Renal cortical epithelial cell (primary cell): ENCODE measurements at places on chromosomes 3 and 15. TPM values are rescaled to one million over a fixed set of nuclear protein-coding genes. Genes with fewer than 3 reads are reported as not detected.

- no peak for DNase-seq
Measured at GRCh38 chr3:72054976-72055375, 270.0 kb upstream of the PROK2 start.

GRCh38 chr3:46212101-46212500, 4.0 kb upstream of the CCR1 start:
- no peak for DNase-seq

GRCh38 chr3:152760591-152760990, 74.3 kb upstream of the P2RY1 start:
- no peak for DNase-seq

DNA sequence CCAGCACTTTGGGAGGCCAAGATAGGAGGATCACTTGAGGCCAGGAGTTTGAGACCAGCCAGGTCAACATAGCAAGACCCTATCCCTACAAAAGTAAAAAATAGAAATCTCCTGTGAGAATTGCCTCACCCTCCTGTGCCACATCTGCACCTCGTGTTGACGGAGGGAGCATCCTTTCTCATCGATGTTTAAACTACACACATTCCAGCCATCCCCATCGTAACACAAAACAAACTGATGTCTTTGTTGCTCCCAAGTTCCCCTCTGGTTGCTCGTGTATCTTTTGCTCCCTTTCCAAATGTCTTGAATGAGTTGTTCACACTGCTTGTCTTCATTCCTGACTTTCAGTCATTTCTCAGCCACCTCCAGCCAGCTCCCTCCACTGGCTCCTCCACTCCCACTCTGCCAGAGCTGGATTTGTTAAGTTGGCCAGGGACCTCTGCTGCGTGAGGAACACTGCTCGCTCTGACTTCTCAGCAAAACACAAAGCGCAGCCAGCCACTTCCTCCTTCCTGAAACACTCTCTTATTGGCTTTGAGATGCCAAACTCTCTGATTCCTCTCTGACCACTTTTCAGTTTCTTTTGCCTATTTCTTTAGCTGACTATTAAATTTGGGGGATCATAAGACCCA, 53.6 kb upstream of the ATP13A3 start:
- no peak for DNase-seq

GRCh38 chr3:174333640-174334039, 525.5 kb upstream of the NAALADL2 start:
- DNase-seq = no peak

GRCh38 chr3:184727357-184728009, 15.6 kb upstream of the MAGEF1 start:
- peak; percentile 66 for DNase-seq

GRCh38 chr15:63221346-63221745, 31.9 kb downstream of the RAB8B start:
- DNase-seq = peak; percentile 26

DNA sequence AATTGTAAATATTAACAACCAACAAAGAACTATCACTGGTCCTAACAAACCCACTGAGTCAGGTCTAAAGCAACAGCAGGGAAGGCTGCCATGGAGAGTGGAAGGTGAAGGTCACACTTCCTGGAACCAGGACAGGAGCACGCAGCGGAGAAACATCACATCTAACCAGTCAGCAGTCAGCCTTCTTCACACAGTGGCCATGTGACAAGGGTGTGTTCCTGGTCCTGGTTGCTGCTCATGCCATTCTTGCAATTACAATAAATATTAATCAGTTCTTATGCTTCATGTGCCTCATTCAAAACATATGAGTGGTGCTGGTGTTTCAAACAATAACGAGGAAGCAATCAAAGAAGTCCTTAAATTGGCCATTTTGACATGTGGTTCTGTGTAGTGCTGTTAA, 162.8 kb downstream of the ARRDC4 start:
- no peak for DNase-seq

Gene SLC27A2
- total RNA-seq = 2.8 and 6.8 TPM in 2 replicates

Gene CMSS1
- 15.1 and 17.2 TPM in 2 replicates for total RNA-seq

Gene OSTN
- total RNA-seq = not detected in 2 replicates

Gene LAMB2
- total RNA-seq = 262 and 645 TPM in 2 replicates

Gene UNC45A
- total RNA-seq = 71.0 and 74.1 TPM in 2 replicates

Gene CLSTN2
- total RNA-seq = 10.2 and 49.7 TPM in 2 replicates

Gene TEX55
- not detected in 2 replicates for total RNA-seq

Gene CDHR4
- total RNA-seq = not detected in 2 replicates

Gene IL5RA
- not detected in 2 replicates for total RNA-seq
